ENCODE measurements at places on chromosomes 16 and 17. TPM values are rescaled to one million over a fixed set of nuclear protein-coding genes. Genes with fewer than 3 reads are reported as not detected.

CPPED1 gene
- 15.1 TPM for total RNA-seq

KDM8 gene
- 3.7 TPM for total RNA-seq

CLEC18A gene
- 0.27 TPM for total RNA-seq

EXOC3L1 gene
- total RNA-seq: 4.1 TPM

CACNA1G gene
- total RNA-seq: 0.25 TPM

GRCh38 chr17:14211246-14211645 is 25.4 kb downstream of the CDRT15 start:
- DNase-seq: no peak

DNA sequence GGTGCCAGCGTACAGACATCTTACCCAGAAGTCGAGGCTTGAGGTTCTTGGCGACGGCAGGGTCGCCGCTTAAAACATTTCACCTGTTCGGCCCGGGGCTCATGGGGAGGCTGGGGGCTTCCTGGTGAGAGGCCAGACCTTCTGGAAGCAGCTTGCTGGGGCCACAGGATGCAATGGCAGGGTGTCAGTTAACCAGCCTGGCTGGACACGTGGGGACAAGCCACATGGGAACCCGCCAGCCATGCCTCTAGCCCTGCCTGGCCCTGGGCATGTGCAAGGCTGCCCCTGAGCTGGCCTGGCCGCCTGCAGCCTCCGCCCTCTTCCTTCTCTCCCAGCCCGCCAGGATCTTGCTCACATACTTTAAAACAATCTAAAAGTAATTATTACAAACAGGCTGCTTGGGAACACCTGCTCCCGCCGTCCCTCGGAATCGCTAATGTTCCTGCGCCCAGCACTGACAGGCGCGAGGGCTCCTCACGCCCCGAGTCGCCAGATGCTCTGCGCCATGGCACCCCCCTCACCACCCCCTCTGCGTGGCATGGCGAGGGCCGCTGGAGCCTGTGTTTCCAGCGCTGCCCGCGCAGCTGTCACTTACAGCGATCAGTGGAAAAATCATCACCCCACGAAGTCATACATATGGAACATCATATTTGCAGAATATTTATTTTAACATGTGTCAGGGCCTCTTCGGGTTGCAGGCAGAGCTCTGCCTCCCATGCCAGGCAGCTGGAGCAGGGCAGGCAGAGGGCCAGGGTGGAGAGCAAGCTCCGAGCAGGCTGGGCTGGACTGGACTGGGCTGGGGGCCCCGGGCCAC is 188.7 kb upstream of the GSE1 start:
- DNase-seq: peak; percentile 19

DNA sequence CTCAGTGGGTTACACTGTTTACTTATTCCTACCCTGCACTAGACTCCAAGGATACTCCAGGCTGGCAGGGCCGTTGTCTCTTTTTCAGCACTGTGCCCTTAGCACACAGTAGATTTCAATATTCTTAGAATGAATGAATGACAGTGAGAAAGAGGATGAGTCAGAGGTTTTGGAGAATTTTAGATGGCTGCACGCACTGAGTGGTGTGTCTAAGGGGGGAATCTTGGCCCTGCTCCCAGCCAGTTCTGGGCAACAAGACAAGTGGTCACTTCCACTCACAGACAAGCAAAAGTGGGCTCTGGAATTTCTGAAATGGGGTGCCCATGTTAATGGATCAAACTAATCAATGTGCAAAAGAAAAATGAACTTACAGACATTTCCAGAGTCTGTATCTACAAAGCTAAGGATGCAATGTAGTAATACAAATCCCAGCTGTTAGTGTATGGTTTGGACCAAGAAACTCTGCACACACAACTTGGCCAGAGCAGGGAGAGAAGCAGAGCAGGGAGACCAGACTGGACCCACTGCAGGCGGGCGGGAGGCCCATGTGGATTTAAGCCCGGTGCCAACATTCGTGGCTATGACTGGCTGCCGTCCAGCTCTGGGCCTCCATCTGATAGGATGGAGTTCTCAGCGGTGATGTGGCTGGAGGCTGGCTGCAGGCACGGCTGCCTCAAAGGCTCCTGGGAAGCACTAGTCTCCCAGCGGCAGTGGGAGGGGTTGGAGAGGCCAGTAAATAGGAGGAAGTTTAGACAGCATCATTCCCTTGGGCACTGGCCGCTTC is 95.6 kb upstream of the CDYL2 start:
- peak; percentile 88 for DNase-seq

GRCh38 chr17:12406623-12407215 is 259.0 kb upstream of the MYOCD start:
- DNase-seq: no peak

GRCh38 chr16:67833415-67834241 is 8.5 kb upstream of the THAP11 start:
- DNase-seq: peak; percentile 97

- DNase-seq: no peak
Observed at GRCh38 chr16:49750341-49751000, 105.4 kb downstream of the ZNF423 start.

DNA sequence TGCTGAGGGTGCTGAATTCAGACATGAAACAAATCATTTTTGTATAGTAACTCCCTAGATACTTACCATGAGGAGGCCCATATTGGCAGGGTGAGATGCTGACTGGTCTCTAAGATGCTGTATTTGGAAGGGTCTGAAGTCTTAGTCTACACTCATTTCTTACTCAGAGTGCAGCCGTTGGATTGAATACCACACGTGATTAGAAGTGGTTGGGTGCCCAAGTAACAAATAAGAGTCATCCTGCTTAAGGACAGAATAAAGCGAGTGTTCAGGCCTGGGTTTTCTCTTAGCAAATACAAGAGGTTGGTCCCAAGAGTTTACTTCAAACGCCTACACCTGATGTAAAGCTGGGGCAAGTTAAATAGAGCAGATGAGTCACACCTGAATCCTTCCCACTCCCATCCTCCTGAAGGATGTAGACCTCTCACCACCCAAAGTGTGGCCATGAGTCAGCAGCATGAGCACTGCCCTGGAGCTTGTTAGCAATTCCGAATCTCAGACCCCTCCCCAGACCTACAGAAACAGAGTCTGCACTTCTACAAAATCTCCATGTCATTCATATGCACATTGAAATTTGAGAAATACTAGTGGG is 284.6 kb upstream of the CDH5 start:
- no peak for DNase-seq

DNA sequence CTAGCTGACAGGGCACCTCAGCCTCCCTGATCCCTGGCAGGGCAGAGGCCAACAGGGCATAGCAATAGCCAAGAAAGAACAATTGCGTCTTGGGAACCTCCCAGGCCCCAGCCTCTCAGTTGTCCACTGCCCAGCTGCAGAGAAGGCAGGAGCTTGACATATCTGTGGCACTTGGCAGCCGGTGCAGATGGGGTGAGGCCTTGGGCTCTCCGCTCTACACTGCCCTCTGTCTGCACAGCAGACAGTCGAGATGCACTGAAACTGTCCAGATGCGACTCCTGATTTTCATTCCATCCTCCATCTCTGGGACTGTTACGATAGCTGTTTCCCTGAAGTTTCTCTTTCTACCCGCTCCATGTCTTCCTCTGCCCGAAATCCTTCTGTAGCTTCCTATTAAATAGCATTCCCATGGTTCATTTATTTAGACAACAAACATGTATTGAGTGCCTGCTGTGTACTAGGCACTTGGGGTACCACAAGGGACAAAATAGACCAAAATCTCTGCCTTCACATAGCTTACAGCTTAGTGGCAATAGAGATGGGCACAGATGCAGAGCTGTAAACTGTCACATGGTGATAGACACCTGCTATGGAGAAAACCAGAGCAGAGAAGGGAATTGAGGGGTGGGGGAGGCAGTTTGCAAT is 3.3 kb downstream of the POLR3E start:
- DNase-seq: peak; percentile 80

GRCh38 chr16:24580665-24581064 is 41.3 kb downstream of the RBBP6 start:
- no peak for DNase-seq

- no peak for DNase-seq
Observed at GRCh38 chr17:63173450-63173849, 207.4 kb downstream of the TANC2 start.

GRCh38 chr17:64263000-64263766 is at the start of gene TEX2:
Gene TEX2, minus strand, starts transcription at chr17:64263260. Its CDS starts 49,043 bp downstream, at chr17:64214217.
- DNase-seq: peak; percentile 95

DNA sequence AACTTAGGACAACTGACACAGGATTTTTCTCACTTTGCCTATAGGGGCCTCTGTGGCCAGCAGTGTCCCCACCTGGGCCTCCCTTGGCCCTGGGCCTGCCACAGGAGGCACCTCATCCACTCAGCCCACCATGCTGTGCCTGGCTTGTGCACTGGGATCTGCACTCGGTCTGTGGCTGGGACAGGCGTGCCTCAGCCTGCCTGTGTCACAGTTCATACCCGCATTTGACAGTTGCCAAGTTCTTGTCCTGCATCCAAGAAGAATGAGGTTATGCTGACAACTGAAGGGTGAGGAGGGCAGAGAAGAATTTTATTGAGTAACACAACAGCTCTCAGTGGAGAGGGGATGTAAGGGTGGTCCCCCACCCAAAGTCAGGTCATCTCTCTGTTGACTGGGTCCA is 36.0 kb downstream of the ZFP90 start:
- no peak for DNase-seq

DNA sequence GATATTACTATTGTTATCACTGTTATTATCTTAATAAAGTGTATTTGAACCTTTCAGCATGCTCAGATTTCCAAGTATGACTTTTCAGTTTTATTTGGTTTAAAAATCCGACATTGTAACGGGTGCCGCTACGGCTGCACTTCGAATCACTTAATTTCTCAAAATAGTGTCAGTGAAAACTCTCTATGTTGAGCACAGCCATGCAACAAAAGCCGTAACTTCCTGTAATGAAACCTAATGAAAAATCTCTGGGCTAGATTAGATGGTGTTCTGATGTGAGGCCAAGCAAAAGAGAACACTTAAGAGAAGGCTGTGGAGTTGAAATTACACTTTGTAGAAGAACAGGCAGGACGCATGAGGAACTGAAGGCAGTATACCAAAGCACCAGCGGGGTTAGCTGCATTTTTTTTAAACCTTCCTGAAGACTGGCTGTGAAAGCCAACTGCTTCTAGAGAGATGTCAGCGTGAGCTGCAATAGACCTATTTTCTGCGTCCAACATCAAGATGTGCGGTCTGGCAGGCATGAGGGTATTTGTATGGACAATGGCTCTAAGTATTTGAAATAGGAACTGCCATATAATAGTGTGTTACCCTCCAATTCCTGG is 1545.0 kb upstream of the GOT2 start:
- DNase-seq: no peak

DNA sequence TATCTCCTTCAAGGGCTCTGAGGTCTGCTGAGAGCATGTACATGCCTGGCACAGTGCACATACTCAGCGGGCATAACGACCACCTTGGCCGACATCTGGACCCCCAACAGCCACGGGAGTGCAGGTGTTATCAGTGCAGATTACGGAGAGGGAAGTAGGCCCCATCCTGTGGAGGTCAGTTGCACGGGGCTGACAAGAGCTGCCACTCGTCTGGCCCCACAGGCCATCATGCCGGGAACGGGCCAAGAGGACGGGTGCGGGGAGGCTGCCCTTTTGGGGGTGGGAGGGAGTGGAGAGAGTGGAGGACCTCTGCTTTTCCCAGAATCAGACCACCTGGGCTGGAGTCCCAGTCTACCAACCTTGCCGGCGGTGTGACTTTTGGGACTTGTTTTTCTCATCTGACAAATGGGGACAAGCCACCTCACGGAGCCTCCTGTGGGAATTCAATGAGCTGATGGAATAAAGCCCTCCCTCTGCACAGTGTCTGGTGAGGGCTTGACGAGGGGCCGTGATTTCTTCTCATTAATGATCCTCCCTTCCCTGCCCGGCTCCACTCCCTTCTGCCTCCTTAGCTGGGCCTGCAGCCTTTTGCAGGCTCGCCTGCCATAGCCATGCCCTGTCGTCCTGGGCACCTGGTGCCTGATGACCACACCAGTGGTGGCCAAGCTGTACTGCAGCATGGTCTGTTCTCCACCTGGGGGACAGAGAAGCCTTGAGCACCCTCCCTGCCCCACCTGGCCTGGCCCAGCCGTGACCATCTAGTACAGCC is 4.6 kb downstream of the PRSS33 start:
- no peak for DNase-seq

DNA sequence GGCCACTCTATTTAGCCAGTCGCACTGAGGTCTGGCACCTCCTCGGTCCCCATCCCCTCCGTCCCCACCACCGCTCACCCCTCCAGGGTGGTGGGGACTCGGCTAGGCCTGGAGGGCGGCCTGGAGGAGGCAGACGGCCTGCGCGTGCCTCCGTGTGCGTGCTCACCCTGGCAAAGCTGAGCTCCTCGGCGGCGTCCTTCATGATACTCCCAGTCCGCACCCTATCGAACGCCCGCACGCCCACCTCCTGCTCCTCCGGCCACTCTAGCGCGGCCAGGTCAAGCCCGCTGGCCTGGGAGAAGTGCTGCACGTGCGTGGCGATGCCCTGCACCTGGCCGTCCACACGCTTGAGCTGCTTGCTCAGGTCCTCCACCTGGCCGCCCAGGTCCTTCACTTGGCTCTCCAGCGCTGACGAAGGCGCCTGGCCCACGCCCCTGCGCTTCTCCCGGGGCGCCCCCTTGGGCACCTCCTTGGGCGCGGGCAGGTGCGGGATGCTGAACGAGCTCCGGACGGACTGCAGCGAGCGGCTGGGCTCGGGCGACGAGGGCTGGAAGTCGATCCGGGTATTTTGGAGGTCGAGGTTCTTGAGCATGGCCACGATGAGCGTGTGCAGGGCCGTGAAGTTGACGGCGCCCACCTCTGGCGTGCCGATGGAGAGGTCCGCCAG is 644 bp downstream of the QRICH2 start:
- no peak for DNase-seq

- no peak for DNase-seq
Observed at GRCh38 chr17:60989379-60989778, 311.7 kb downstream of the BCAS3 start.

DNA sequence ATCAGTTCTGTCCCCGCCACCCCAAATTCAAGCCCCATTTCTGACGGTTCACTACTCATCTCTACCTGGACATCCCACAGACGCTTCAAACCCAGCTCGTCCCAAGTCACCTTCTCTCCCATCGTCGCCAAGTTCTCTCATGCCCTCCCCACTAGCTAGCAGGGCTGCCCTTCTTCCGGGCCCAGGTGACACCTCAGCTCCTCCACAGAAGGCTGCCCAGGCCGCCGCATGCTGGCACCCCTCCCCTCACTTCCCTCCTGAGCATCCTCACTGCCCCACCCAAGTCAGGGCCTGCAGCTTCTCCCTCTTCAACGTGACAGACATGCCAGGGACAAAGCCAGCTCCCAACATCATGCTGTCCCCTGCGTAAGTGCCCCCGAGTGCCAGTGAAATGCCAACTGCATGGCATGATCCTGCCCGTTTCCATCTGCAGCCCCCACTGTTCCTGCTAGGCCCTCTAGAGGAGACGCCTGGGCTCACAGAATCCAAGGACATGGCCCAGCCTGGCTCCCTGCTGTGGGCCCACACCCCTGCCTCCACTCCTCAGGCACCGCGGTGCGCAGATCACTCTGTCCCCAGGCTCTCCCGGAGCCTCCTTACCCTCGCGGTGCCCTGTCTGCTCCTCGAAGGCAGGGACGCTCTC is 5.9 kb downstream of the CYB561 start:
- DNase-seq: no peak

- DNase-seq: no peak
Observed at GRCh38 chr16:53904533-53904932, 200.6 kb downstream of the FTO start.

Data from left ventricle myocardium superior (tissue), 1 donor.